ENCODE measurements at places on chromosomes 7 and 10. TPM values are rescaled to one million over a fixed set of nuclear protein-coding genes. Genes with fewer than 3 reads are reported as not detected.

CDC14C gene
- total RNA-seq: under 0.01 TPM

GRCh38 chr10:124671486-124672075 lies 72.6 kb downstream of the FAM53B start:
- no peak overlapping the region for H3K4me3 ChIP-seq
- peaks cover 5% of the 10 kb centered on the region for H3K4me1 ChIP-seq
- H3K27me3 ChIP-seq: no peaks in the 10 kb centered on the region
- DNase-seq: no peak
- no peak overlapping the region for H3K27ac ChIP-seq
- no peaks in the 10 kb centered on the region for H3K36me3 ChIP-seq

DNA sequence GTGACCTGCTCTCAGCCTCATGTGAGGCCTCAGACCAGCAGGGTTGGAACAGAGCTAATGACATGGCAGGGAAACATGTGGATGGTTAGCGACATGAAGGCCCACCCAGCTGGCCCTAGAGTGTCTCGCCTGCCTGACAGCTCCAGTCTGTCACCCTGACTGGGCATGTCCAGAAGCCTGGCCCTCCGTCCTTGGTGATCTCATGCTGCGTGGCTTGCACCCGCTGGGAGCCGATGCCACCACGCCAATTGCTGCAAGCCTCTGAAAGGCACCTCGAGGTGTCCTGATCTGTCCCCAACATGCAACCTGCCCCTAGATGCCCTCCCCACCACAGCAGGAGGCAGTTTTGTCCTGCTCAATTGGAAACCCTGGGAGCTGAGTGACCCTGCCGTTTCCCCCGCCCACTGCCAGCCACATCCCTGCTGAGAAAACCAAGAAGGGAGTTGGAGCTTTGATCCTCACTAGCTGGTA lies 27.8 kb upstream of the RET start:
- peaks cover 2% of the 10 kb centered on the region for H3K4me1 ChIP-seq
- no peaks in the 10 kb centered on the region for H3K36me3 ChIP-seq
- H3K27ac ChIP-seq: no peak overlapping the region
- DNase-seq: no peak

GRCh38 chr10:18202680-18203460 lies 62.6 kb downstream of the CACNB2 start:
- no peaks in the 10 kb centered on the region for H3K27me3 ChIP-seq
- no peaks in the 10 kb centered on the region for H3K36me3 ChIP-seq
- peak; percentile 54 for DNase-seq
- peaks cover 8% of the 10 kb centered on the region for H3K4me1 ChIP-seq
- H3K27ac ChIP-seq: no peak overlapping the region
- no peak overlapping the region for H3K4me3 ChIP-seq

DNA sequence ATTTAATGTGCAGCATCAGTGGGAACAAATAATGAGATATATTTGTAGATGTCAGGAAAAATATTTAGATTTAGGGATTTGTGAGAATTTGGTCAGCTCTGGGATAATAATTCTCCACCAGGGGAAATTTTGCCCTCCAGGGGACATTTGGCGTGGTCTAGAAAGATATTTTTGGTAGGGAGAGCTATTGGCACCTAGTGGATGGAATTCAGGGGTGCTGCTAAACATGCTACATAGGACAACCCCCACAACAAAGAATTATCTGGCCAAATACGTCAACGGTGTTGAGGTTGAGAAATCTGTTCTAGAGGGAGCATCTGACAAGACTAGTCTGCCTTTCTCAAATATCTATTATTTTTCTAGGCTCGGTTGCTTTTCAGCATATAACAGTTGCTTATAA lies 2.1 kb downstream of the ADK start:
- no peaks in the 10 kb centered on the region for H3K36me3 ChIP-seq
- H3K4me3 ChIP-seq: no peak overlapping the region
- peaks cover 3% of the 10 kb centered on the region for H3K4me1 ChIP-seq
- no peaks in the 10 kb centered on the region for H3K27me3 ChIP-seq

- H3K36me3 ChIP-seq: peaks cover 24% of the 10 kb centered on the region
- no peaks in the 10 kb centered on the region for H3K4me1 ChIP-seq
- H3K27me3 ChIP-seq: no peaks in the 10 kb centered on the region
Observed at GRCh38 chr7:30048582-30048981, 20.4 kb downstream of the PLEKHA8 start.

DNA sequence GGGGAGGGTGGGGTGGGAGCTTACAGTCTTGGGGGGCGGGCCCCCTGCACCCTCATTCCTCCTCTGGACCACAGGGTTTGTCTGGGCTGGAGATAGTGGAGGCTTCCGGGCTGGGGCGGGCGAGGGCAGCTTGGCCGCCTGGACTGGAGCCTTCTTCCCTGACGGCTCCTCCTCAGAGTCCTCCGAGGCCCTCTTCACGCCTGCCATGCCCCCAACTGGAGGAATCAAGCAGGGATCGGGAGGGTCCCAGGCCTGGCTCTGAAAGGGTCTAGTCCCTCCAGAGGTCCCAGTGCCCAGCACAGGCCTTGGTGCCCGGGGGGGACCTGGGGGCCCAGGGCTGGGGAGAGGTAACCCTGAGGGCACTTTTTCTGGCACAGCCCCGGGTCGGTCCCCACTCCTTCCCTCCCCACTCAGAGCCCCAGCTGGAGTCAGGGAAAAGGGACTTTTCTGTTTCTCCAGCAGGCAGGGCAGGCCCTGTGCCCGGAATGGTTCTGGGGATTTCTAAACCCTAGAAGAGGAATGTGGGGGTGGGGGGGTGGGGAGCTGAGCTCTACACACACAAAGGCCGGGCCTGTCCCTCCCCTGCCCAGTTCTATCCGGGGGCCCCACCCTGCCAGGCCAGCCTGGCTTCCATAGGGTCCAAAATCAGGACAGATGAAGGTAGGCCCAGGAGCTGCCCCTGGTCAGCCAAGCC lies 11.6 kb downstream of the MICALL2 start:
- DNase-seq: peak; percentile 50
- H3K4me1 ChIP-seq: peaks cover 17% of the 10 kb centered on the region
- H3K27me3 ChIP-seq: no peaks in the 10 kb centered on the region
- no peak overlapping the region for H3K4me3 ChIP-seq
- H3K36me3 ChIP-seq: peaks cover 13% of the 10 kb centered on the region

ACHE gene
- total RNA-seq: not detected

DNA sequence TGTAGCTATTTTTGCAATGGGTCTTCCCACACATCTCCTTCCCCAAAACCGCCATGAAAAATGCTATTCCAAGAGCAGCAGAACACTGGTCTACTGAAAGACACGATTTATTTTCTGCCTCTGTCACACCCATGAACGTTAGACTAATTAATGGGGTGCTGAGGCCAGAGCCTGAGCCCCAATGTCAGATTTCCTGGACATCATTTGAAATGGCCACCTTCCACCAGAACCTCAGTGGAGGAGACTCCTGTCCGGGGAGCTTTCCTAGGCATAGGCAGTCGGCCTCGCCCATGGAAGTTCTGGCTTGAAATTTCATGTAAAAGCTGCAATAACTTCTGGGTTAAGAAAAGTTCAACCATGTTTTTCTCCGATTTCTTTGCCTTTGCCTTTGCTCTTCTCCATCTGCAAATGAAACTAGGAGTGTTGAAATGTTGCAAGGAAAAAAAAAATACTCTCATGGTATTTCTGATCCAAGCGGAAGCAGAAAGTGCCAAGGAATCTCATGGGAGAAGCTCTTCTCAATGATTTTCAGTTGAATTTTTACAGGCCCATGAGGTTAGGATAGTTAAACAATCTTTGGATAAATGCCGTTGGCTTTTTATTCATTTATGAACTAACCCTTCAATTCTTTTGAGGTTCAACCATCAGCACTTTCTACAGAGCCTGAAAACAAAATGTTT lies 570.8 kb upstream of the MGMT start:
- H3K27ac ChIP-seq: no peak overlapping the region
- no peaks in the 10 kb centered on the region for H3K4me1 ChIP-seq
- H3K27me3 ChIP-seq: no peaks in the 10 kb centered on the region
- no peak overlapping the region for H3K4me3 ChIP-seq
- H3K36me3 ChIP-seq: no peaks in the 10 kb centered on the region
- DNase-seq: no peak

MUC12 gene
- total RNA-seq: not detected

- H3K27me3 ChIP-seq: no peaks in the 10 kb centered on the region
- H3K36me3 ChIP-seq: no peaks in the 10 kb centered on the region
- peak; percentile 65 for DNase-seq
Observed at GRCh38 chr7:32115831-32116230, 45.6 kb upstream of the PDE1C start.

DNA sequence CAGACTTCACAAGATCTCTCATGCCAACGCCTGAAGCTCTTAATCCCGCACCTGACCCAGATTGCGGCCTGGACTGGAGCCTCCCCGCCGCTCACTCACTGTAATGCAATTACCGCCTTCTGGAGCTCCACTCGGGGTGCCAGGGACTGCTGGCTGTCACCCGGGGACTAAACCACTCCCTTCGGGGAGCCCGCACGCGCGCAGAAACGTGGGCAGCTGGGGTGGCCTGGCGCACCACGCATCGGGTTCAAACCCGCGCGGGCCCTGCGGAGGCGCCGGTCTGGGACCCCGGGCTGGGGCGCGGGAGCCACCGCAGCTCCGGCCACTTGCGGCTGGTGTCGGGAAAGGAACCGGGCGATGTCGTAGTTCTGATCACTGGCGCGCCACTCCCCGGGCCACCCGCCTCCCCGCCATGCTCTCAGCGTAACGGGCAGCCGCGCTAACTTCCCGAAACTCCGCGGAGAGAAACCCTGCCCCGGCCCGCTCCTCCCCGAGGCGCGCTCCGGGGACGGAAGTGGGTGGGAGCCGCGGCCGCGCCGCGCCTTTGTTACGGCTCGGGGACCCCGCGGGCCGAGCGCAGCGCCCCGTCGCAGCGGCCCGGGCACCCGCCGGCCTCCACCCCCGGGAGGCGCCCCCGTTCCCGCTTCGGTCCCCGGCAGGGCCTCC lies 100.3 kb upstream of the SVIL start:
- H3K4me1 ChIP-seq: peaks cover 5% of the 10 kb centered on the region
- H3K27me3 ChIP-seq: no peaks in the 10 kb centered on the region
- peak overlapping the region; percentile 81 for H3K4me3 ChIP-seq

DNA sequence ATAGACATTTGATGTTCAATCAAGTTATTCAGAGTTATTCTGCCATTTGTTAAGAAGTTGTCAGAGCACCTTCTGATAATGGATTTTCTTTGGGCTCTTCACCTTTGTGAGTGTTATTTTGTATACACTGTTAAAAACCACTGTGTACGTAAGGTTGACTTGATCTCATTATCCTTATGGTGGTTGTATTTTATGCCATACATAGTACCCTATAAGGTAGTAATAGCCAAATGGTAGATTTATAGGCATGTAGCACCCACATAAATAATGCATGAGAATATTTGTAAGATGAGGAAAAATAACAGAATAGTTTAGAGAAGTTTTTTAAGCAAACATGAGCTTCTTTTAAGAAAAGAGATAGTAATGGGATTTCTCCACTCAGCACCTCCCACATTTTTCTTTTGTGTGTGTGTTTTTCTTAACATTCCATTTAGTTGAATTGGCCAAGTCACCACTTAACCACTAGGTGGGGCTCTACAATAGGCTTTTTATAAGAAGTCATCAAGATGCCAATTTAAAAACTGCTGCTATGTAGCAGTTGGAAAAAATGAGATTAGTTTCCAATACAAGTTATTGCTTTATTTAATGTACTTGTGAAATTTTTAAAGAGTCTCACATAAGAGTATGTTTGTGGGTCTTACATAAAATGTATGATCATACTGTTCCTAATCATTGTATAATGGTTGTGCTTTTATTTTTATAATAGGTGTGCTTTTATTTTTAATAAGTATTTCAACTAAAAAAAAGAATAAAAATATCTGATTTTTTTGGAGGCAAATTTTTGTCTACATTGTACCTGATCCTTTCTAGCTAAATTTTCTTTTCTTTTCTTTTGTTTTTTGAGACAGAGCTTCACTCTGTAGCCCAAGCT lies 41.1 kb upstream of the STMP1 start:
- peaks cover 27% of the 10 kb centered on the region for H3K36me3 ChIP-seq
- H3K27me3 ChIP-seq: no peaks in the 10 kb centered on the region
- peak; percentile 91 for DNase-seq
- no peaks in the 10 kb centered on the region for H3K4me1 ChIP-seq
- no peak overlapping the region for H3K4me3 ChIP-seq

- H3K27me3 ChIP-seq: peaks cover 87% of the 10 kb centered on the region
- no peak overlapping the region for H3K27ac ChIP-seq
- no peaks in the 10 kb centered on the region for H3K36me3 ChIP-seq
- H3K4me3 ChIP-seq: no peak overlapping the region
- DNase-seq: no peak
Observed at GRCh38 chr7:128935342-128935730, 2.4 kb upstream of the IRF5 start.

ZNF467 gene
- not detected for total RNA-seq

All from IMR-90 (cell line).